ENCODE measurements at places on chromosomes 5 and 9.

DNA sequence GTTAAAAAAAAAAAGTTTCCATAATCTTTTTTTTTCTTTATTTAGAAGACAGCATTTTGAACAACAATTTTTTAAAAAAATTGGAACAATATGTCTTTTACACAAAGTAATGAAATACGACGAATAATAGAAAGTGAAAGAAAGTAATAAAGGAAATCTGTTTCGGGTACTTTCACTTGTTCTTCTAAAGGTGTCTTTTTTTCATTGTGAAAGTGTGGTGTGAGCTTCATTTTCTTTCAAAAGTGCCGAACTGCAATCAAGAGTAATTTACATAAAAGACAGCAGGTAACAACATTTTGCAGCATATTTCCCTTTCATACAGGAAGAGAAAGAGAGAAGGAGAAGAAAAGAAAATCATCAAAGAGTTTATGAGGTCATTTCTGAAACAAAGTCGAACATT lies 159.7 kb upstream of the CDH12 start:
- no peak for DNase-seq

DNA sequence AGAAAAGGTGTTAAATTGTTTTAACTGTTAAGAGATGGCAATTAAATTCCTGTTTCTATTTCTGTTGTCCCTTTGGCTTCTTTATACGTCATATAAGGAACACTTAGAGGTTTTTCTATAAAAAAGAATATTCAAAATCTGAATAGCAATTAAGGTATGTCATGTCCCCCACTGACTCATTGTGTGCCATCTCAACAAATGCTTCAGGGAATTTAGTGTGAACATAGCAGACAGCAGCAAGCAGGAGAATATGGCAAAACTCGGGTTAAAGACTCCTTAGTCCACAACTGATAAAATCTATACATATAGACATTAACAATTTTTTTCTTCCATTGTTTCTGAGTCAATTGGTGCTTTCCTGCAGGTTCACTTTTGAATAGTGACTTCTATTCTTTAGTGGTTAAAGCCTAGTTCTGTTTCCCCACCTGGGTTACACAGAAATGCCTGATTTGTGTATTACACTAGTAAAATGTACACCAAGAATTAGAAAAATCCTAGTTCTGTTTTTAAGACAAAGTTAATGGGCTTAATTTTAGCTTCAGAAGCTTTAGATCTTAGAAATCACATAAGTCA lies 17.9 kb upstream of the RPS23 start:
- no peak for DNase-seq

DNA sequence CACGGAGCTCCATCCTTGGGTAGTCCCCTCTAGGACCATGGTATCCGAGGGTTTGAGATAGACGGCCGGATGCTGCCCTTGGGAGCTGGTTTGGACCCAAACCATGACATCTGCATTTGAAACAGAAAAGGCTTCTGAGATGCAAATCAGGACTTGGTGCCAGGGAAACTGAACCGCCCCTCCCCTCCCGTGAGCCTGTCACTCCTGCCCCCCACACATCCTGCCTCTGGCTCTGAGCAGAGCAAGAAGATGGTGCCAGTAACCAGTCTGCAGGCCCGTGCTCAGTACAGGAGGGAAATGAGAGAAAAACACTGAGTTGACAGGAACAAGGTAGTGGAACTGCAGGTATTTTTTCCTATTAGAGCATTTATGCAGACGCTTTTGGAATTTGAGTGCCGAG lies 18.6 kb downstream of the ARPC5L start:
- DNase-seq = no peak

- DNase-seq = no peak
These were observed 15.3 kb downstream of the C9orf152 start for GRCh38 chr9:110192531-110193261.

DNA sequence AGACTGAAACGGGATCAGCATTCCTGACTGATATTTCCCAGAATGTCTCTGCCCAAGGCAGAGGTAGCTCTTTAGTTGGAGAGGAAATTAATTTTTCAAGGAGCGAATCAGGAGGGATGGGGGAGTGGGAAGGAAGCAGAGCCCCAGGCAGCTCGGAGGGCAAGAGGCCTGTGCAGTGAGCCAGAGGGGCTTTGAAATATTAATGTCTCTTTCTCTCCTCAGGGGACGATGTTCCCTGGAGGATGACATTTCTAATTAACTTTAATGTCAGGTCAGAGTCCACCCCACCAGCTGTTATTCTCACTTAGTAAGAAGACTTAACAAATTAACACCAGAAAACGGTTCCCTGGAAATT lies 45.6 kb downstream of the SLC6A7 start:
- DNase-seq = no peak

DNA sequence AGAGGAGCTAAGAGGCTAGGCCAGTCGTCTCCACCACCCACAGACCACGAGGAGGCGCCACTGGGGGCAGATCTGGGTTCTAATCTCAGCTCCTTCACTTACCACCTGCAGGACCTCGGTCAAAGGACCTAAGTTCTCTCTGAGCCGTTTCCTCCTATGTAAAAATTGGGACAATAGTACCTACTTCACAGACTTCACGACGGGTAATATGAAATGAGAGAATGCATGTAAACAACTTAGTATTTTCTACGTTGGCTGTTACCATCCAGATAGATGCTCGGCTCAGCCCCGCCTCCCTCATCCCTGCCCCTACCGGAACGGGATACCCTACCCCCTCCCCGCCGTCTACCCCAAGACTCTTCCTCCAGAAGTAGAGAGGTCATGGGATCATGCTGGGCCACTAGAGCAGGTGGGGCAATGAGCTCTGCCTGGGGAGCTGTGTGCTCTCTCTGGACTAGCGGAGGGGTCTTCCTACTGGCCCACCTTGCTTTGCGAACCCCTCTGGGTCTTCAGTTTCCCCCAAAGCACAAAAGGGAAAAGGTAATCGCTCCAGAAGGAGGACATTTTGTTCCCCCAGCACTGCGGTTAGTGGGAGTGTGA lies 541 bp downstream of the GNPDA1 start:
- peak; percentile 4 for DNase-seq

DNA sequence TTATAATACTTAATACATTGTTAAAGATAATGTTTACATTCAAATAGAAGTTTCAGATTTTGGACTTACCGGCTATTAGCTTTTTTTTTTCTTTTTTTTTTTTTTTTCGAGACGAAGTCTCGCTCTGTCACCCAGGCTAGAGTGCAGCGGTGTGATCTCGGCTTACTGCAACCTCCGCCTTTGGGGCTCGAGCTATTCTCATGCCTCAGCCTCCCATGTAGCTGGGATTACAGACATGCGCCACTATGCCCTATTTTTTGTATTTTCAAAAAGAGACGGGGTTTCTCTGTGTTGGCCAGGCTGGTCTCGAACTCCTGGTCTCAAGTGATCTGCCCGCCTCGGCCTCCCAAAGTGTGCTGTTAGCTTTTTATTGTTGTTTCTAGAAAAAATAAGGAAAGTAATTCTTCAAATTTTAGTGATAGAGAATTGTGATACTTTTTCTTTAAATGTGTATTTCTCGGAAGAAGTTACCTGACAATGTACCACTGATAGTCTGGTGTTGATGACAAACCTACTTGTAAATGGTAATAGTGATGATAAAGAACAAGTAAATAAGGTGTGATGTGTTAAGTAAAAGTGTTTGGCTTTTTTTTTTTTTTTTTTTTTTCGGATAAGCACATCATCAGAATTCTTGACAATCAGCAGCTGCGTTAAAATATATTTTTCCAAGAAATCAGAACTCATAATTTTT lies 2.7 kb downstream of the CDC42SE2 start:
- no peak for DNase-seq

DNA sequence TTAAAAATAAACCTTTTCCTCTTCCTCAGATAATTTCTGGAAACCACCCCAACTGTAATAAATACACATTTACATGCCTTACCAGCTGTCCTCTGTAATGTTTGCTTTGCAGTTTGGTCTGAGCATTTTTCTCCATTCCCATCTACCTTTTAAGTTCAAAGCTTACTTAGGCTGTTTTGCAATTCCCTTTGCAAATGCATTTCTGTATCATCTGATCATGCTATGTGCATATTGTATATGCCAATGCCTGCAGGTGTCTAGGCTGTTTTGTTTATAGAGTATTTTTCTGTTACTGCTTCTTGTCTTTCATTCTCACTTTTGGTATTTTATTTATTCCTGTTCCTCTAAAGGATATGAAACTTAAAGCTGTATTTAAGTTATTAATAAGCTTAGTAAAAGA lies 86.3 kb downstream of the SLC44A1 start:
- no peak for DNase-seq

GRCh38 chr9:14018081-14018480 lies 295.9 kb downstream of the NFIB start:
- DNase-seq = no peak

GRCh38 chr5:124692324-124692723 lies 54.1 kb downstream of the ZNF608 start:
- DNase-seq = no peak
